ENCODE measurements at places on chromosomes 3 and 15.
A peak's percentile ranks its signal among the peaks of the same experiment; 100 is the strongest.

DNA sequence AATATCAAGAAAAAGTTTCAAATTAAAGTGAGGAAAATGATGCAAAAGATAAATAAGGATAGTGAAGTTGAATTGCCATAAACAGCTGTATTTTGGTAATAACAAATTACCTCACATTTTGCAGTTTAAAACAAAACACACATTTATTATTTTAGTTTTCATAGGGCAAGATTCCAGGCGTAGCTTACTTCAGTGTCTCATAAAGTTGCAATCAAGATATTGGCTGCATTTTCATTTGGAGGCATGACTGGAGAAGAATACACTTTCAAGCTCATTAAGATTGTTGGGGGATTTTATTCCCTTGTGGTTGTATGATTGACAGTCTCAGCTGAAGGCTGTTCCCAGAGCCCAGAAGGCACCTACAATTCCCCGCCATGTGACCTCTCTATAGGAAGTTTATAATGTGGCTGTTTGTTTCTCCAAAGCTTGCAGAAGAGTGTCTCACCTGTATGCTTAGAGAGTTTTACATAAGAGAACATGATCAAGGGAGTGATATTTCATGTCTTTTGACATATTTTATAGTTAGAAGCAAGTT is 151.4 kb downstream of the OTOL1 start:
- no peak for DNase-seq

DNA sequence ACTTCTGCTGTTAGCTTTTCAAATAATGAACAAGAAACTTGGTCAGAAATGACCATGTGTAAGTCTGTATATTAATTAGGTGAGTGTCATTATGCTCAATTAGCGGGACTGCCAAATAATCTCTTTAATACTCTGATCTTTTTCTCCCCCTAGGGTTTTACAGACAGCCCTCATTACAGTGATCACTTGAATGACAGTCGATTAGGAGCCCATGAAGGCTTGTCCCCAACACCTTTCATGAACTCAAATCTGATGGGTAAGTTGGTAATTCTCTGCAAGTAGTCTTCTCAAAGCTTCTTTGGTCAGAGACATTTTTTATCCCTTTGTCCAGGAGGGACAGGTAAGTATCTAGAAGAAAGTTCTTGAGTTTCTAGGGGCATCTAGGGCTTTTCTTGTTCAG is 173.2 kb downstream of the TCF12 start:
- DNase-seq = no peak

DNA sequence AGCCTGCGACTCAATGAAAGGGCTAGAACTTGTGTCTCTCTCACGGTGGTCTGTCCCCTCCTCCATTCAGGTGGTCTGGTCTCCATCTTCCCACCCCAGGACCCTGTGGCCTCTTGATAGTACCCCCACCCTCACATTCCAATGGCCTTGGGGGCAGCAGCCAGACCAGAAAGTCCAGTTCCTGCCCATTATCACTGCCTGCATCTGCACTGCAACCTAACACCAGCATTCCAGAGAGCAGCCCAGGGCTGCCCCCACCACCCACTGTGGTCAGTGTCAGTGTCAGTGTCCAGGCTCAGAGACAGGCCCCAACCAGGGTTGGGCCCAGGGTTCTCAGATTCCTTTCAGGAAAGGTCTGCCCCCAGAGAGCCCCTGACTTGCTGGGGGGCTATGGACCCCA is 12.6 kb downstream of the IGDCC3 start:
- no peak for DNase-seq

GRCh38 chr3:61824553-61825135 is 263.3 kb downstream of the PTPRG start:
- no peak for DNase-seq

DNA sequence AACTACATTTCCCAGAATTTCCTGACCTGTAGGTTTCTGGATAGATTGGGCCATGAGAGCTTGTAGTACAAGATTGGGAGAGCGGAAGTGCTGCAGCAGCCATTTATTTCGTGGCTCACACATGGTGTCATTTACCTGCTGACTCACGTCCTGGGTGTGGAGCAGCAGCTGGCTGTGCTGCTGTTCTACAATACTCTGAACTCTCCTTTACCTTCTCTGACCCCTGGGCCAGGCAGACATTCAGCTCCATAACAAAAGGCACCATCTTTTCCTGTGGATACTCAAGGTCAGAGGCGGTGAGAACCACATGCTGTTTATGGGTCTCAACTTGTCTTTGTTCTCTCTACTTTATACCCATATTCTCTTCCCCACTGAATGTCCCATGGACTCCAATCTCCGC is 490.2 kb downstream of the IGSF11 start:
- DNase-seq = no peak

- peak; percentile 8 for DNase-seq
Measured at GRCh38 chr3:31768479-31769125, 212.5 kb downstream of the OSBPL10 start.

DNA sequence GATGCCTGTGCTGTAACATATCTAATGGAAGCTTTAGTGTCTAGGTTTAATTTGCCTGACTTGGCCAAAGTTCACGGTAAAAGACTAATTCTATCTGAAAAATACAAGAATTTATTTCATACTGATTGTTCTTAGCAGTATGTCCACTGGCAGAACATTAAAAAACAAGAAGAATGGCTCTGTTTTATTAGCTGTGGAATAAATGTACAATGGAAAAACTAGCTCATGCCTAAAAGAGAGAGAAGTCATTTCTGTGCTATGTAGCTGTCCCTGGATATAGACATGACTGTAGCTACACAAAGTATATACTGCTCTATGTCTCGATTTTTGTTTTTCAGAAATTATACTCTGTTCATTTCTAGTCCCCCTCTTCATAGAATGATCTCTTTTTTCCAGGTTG is 13.9 kb upstream of the VGLL3 start:
- DNase-seq = no peak

GRCh38 chr15:50128266-50128665 is 9.2 kb upstream of the ATP8B4 start:
- DNase-seq = no peak

- DNase-seq = peak; percentile 94
Measured at GRCh38 chr3:66115858-66116654, 77.3 kb upstream of the MAGI1 start.

DNA sequence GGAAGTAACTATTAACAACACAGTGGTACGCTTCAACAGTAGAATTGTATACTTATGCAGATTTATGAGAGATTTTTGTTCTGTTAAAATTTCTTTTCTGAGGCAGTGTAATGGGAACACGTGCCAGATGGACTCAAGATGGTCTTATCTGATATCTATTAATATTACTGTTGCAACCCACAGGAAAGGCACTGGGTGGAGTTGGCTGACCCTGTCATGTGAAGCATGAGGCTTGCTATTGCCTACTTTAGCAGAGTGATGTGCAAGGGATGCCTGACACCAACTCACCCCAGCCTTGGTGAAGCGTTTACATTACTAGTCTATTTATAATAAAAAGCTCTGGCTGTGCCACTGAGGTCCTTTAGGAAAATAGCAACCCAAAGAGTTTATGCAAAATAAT is 19.8 kb upstream of the ARNT2 start:
- no peak for DNase-seq

- no peak for DNase-seq
Measured at GRCh38 chr15:39785841-39786240, 3.2 kb upstream of the FSIP1 start.

- no peak for DNase-seq
Measured at GRCh38 chr3:140148824-140149390, 213.9 kb downstream of the CLSTN2 start.

GRCh38 chr15:74621546-74621920 is 5.9 kb downstream of the CLK3 start:
- DNase-seq = no peak

GRCh38 chr3:193262707-193263106 is 21.7 kb downstream of the PLAAT1 start:
- no peak for DNase-seq

GRCh38 chr15:101566748-101567488 is 77.4 kb upstream of the PCSK6 start:
- no peak for DNase-seq

DNA sequence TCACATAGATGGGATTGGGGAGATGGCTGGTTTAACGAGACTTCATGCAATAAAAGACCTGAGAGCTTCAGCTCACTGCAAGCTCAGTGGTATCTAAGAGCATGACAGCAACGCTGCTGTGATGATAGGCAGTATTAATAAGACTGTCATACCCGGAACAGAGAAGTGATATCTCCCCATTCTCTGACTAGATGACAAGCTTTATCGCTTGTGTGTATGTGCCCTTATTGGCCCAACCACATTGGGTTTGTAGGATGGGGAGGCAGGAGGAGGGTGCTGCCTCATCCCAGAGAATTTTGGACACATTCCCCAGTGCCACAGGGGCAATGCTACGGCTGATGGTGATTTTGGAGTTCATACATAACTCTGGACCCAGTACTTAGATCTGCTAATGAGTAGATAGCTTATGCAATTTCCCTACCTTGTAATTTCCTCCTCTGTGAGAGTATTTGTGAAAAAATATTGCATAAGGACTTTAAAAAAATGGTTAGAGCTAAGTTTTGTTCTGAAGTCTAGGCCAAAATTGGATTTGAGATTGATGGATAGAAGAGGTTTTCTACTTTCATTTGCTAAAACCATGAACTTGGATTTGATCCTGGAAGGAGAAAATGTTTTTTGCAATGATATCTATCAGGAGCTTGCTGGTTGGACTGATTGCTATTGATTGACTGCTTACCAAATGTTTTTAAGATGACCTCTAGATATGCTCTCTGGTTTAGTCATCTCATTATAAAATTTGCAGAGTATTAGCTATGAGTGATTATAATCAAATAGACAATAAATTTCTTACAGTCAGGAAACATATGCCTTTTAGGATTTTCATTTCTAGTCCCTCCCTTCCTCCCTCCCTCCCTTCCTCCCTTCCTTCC is 14.0 kb upstream of the TMEM212 start:
- DNase-seq = no peak

GRCh38 chr3:88231207-88231606 is 81.4 kb downstream of the C3orf38 start:
- no peak for DNase-seq

DNA sequence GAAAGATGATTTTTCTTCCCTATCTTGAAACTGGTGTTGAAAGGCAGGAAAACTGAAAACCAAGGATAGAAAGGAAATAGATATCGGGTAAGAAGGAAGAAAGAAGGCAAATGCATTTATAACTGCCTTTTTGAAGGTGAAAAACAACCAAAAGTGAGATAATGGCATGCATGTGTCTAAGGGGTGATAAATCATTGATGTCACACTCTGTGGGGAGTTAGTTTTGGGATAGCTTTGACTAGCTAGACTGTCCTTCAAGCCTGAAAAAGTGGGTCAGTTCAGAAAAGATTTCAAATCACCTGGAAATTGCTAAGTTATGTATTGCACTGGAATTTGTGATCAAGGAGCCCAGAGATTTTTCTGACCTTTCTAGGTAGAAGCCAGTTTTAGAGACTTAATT is 142.2 kb upstream of the UMPS start:
- DNase-seq = no peak

- DNase-seq = no peak
Measured at GRCh38 chr3:137222736-137223225, 265.0 kb downstream of the IL20RB start.

DNA sequence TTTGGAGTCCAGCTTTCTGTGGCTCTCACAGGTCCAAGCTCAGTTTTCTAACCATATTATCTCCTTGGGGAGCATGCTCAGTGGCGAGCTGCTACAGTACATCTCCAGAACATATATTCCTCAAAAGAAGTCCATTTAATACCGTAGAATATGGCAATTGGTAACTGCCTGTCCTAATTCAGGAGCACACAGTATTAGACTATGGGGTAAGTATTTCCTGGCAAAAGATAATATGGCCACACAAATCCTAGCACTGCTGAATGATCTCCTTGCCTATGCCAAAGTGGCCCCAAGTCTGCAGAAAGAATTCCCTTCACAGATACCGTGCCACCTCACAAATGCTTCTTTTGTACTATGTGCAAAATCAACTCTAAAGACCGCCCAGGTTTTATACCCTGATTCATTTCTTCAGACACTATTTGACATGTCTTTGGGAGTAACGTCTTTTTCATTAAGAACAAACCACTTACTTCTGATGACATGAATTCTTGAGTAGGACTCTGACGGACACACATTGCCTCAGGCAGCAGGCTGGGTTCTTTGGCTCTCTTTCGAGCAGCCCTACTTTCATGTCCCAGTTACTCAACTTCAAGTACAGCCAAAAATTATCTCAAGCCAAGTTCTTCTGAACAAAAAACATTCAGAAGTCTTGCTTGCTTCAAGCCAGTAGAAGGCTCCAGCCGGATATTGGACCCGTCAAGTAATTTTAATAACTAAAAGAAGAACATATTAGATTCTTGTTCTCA is 368.3 kb upstream of the DCBLD2 start:
- no peak for DNase-seq

DNA sequence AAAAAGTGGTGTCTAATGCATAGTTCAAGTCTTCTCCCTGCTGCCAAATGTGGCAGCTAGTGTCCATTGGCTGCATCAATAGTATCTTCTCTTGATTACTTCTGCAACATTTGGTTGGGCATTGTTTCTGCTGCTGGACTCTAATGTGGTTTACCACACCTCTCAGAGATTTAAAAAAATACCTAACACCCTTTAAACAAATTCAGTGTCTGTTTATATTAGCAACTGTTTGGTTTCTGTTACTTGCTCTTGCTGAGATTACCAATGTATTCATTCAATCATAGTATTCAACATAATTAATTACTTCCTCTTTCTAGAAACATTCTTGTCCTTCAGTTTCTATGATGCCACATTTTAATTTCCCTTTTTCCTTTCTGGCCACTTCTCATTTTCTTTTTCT is 20.3 kb upstream of the NECTIN3 start:
- no peak for DNase-seq

DNA sequence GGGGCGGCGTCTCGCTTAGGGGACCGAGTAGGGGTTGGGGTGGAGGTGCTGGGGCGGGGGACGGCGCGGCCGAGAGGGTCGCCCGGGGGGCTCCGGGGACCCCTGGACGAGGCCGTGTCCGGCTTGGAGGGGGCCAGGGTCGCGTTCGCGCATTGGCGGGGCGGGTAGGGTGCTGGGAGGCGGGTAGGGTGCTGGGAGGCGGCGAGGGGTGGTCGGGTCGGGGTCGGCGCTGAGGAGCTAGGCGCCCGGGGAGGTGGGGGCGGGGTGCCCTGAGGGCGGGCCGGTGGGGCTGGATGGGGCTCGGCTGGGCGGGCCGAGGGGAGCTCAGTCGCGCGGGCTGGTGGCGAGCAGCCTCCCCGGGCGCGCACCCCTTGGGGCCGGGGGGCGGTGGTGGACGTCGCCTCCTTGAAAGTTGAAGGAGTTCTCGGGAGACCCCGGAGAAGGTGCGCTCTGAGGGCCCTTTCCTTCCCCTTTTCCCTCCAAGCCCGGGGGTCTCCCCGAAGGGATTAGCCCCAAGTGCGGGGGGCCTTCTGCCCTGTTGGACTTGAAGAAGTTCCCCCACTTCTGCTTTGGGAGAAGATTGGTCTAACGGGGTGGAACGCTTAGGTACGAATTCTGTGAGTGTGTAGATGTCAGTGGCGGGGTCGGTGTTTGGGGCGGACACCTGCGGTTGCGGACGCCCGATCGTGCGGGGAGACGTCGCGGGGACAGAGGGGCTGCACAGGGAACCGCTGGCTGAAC is 543 bp downstream of the MEF2A start:
- DNase-seq = no peak

GRCh38 chr15:50082066-50082465 is 37.0 kb downstream of the ATP8B4 start:
- DNase-seq = no peak

- DNase-seq = no peak
Measured at GRCh38 chr15:57728436-57728835, 21.9 kb downstream of the POLR2M start.
